ENCODE measurements at places on chromosomes 2 and 18.

DNA sequence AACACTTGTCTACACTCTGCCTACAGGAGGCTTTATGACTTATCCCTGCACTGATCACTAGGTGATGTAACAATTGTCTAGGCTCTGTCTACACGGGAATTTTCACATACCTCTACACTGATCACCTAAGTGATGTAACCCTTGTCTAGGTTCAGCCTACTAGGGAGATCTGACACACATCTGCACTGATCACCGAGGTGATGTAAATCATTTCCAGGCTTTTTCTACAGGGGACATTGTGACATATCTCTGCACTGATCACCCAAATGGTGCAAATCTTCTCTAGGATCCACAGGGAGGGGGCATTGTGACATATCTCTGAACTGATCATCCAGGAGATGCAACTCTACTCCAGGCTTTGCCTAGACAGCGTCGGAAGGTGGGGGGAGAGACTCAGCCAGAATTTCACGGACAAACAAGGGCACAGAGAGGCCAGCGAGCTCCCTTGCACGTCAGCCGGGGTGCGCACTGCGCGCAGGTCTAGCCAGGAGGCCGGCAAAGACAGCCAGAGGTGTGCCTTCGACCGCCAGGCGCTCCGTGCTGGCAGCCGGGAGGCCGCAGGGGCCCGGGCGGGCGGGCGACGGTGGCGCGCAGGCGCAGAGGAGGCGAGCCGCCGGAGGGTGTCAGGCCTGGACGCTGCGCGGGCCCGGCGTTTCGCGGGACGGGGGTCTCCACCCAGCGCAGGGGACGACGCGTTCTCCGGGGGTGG is 46.9 kb upstream of the USP14 start:
- DNase-seq, result peak; percentile 61

- no peak for DNase-seq
Observed at GRCh38 chr2:65504814-65505697, 72.7 kb upstream of the SPRED2 start.

DNA sequence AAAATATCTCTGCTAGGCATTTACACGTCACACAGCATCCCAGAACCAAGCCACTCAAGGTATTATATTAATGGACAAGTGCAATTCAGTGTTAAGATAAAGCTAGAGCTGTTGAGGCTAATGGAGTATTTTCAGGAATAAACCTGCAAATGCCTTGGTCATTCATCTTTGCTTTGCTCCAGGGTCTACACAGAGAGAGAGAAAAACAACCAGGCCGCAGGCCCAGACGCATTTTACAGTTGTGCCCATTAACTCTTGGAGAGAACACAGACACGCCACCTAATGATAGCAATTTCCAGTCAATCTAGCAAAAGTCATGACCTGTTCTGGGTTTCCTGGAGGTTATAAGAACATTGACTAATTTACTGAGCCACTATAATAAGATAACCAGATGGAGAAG is 829.3 kb downstream of the LRRTM4 start:
- no peak for DNase-seq

DNA sequence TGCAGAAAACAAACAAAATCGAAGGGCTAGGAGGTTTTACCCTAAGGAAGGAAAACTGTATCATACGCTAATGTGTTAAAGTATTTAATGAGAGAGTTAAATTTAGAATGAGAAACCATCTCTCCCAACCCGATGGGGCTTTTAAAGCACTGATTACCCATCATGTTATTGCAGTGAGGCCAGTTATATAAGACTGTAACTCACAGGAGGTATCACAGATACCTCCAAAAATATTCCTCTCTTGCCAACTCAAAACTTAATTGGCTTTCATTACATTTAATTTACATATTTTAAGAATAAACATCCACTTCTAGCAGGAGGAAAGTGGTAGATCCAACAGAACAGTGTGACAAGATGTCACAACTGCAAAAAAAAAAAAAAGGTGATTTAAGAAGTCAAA is 56.3 kb downstream of the RPL31 start:
- DNase-seq, result no peak

DNA sequence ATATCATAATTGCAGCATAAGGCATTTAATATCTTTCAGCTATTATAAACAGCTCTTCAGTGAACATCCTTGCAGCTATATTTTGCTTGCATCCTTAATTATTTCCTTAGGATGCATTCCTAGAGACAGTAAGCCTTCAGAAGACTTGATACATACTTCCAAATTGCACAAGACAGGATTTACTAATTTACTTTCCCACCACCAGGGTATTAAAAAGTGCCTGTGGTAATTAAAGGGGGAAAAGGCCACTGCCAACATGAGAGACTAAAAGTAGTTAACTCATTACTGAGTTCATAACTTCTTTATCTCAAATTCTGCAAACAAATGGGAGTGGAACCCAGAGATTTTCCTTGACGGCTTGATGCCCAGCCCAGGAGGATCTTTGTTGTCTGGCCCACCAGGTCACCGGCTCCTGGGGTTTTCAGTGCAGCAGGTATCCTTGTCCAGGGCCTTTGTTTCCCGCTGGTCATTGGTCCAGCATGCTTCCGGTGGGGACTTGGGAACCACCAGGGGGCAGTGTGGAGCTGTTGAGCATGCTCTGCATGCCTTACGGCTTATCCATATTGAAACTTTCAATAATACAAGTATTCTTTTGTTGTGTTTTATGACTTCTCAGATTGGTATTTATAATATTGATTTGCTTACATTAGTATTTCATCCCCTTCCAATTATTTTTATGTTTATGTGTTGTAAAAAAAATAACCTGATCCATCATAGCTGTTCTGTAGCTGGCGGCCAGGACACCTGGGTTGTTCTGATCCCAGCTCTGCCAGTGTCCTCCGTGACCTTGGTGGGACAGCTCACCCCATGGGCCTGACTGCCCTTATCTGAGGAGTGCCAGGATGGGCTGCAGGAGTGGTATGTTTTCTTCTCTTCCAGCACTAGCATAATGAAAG is 61.4 kb downstream of the TGOLN2 start:
- DNase-seq, result peak; percentile 55

DNA sequence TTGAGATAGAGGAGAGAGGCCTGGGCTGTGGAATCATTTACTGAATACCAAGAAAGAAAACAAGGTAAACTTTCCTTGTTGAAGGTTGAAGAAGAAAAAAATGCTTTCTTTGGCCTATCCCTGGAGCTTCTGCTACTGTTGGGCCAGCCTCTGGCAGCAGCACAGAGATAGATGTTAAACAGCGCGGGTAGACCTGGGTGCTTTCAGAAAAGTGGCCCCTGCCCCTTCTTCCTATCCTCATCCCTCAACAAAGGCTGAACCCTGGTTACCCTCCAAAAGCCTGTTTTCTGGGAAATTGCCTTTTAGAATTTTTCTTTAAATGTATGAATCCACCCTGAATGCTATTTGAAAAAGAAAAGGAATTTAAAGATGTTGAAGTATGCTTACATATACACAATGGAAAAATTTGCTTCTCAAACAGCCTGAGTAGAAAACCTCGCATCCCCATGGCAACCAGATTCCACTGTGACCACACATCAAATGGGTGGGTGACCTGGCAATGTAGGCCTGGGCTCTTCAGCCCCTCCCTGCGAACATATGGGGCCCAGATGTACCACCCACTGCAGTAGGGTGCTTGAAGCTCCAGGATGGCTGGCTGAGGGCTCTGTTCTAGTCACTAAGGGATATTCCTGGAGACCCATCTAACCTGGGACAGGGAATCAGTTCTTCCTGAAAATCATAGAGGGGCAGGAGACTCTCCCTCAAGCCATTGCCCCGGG is 23.4 kb upstream of the CHRNA1 start:
- peak; percentile 100 for DNase-seq

DNA sequence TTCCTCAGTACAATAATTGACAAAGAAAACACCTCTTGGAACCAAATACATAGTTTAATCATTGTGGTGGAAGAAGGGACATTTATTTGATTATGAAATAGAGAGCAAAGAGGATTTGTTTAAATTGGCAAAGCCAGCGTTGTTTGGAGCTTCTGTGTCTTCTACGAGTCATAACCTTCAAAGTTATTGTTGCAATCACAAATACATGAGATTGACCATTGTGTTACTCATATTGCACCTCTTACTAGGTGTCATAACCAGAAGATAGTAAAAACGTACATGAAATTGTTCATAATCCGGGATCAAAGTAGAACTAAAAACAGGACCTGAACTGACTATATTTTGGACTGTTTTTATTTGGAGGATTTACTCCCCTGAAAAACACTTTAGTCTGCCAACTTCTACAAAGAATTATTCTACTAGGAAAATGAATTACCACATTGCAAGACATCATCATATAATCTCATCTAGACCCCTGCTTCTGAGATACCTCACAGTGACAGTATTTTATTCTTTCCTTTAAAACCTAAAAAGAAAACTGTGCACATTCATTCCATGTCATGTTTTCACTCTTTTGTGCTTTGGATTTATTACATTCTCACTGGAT is 151.7 kb upstream of the KLF7 start:
- peak; percentile 65 for DNase-seq

- DNase-seq, result no peak
Observed at GRCh38 chr2:241559323-241560161, 997 bp downstream of the BOK start.

DNA sequence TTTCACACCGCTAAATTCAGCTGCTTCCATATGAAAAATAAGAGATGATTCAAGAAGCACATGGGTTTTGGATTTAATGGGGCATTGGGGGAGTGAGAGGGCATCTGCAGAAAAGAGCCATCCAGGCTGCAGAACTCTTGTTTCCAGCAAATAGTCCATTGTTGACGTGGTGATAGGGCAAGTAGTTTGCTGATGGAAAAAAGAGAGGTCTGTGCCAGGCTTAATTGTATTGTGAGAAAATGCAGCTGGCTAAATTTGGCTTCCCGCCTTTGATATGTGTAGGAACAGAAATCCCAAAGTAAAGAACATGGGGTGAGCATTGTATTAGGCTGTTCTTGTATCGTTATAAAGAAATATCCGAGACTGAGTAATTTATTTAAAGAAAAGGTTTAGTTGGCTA is 199.5 kb downstream of the SETBP1 start:
- DNase-seq, result no peak

DNA sequence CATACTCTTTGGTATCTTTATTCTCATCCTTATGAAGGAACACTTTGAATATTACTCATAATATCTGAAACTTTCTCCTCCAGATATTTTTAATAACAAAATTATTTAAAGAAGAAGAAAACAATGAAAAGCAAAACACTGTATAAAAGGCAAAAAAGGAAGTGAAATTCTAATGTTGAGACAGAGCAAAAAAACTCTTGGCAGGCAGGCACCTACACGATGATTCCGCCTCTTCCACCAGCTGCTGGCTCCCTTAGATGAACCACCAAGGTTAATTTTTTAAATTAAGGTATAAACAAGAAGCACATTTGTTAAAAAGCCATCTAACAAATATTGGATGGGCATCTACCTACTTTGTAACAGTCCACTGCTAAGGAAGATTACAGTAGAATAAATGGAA is 434.7 kb downstream of the EPHA4 start:
- DNase-seq, result no peak

DNA sequence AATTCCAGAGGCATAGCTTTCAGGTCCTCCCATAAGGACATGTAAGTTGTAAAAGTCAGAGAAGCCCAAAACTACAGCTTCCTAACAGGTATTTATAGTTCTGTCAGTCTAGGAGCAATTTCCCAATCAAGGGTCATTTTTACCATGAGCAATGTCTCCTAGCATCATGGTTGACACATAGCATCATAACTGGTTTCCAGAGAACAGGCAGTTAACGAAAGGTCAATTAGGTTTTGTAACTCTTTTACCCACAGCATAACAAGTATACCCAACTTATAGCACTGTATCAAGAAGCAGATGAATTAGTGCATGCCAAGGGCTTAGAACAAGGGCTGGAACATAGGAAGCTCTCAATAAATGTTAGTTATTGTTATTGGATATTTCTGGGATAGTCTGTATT is 110.1 kb downstream of the MREG start:
- DNase-seq, result no peak

DNA sequence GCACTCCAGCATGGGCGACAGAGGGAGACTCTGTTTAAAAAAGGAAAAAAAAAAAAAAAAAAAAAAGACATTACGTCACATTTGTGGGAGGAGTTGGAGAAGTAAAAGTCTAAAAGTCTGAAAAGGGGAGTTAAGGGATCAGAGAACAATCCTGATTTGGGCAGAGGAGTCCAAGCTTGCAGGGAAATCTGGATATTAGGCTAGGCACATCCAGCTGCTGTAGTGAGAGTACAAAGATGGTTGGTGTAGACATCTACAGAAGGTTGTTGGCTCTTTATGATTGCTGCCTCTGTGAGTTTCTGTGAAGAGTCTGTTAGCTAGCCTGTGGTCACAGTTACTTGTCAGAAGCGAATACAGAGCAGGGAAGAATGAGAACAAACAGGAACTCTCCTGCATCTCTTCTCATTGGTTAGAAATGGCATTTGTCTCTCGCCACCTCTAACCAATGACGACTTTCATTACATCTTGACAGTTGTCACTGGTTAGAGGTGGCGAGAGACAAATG is 3.3 kb upstream of the OSBPL6 start:
- no peak for DNase-seq

DNA sequence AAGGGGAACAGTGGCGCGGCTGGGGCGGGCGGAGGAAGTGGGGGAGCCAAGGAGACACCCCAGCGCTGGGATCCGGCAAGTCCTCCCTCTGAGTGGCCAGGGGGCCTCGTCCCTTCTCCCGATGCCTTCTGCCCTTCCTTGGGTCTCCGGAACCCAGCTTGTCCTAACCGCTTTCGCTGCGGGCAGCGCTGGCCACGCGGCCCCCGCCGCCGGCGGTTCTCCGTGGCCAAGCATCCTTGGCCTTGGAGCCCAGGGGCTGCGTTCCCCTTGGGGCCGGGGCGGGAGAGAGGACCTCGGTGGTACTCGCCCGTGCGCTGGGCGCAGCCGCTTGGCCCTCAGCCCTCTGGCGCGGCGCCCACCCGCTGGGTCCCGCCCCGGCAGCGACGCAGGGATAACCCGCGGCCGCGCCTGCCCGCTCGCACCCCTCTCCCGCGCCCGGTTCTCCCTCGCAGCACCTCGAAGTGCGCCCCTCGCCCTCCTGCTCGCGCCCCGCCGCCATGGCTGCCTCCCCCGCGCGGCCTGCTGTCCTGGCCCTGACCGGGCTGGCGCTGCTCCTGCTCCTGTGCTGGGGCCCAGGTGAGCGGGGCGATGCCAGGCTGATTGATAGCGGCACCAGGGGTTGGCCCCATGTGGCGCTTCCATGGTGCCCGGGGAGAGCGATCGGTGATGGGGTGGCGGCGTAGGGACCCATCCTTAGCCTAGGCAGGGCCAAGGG is 128.7 kb downstream of the UXS1 start:
- DNase-seq, result no peak

- peak; percentile 4 for DNase-seq
Observed at GRCh38 chr2:196431076-196431475, 208.4 kb upstream of the CCDC150 start.

- DNase-seq, result no peak
Observed at GRCh38 chr2:60963190-60963589, 54.3 kb upstream of the PEX13 start.

GRCh38 chr18:44943311-44943881 is 262.7 kb downstream of the SETBP1 start:
- peak; percentile 95 for DNase-seq

Data from fibroblast of upper back skin (primary cell).